Posterior cingulate gyrus (tissue), 11 donors: ENCODE measurements at places on chromosomes 3 and 15.

GRCh38 chr3:122245513-122246174 lies 62.2 kb downstream of the CASR start:
- no peak for DNase-seq

GRCh38 chr3:101131767-101132166 lies 138.5 kb upstream of the ABI3BP start:
- no peak for DNase-seq

- no peak for DNase-seq
Measured at GRCh38 chr15:58233341-58233740, 95.2 kb downstream of the AQP9 start.

DNA sequence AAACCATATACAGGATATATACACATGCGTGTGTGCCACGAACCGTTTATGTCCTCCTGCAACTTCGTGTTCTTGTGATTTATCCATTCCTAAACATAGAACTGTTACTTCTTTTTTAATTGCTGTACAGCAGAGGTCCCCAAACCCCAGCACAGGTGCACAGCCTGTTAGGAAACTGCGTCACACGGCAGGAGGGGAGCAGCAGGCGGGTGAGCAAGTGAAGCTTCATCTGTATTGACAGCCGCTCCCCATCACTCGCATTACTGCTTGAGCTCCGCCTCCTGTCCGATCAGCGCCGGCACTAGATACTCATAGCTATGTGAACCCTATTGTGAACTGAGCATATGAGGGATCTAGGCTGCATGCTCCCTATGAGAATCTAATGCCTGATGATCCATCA lies 34.9 kb upstream of the NRROS start:
- no peak for DNase-seq

DNA sequence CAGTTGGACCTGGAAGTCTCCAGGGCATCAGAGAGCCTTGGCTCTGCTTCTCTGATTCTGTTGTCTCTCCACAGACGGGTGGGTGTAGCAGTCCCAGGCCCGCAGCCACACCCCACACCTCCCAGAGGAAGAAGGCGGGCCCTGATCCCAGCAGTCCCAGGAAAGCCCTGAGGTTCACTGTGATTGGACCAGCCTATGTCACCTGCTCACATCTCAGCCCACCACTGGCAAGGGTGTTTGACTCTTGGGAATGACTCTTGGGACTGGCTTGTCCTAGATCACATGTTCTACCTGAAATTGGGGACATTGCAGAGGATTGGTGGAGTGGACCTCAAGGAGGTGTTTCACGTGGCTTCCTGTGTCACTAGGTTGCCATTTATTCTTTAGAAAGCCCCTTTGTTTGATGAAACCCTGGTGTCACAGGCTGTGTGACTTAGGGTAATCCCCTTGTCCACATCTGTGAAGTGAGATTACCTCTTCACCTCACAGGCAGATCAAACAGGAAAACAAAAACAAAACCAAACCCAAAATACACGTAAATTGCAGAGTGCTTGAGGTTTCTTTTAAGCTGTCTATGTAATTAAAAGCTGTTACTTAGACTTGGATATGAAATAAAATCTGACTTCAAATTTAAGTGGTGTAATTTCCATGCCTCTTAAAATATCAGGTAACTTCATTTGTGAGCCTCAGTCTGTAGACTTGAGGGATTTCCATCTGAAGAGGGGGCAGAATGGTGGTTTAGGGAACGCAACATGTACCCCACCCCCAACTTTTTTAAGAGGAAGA lies 26.7 kb downstream of the FLNB start:
- DNase-seq: no peak

DNA sequence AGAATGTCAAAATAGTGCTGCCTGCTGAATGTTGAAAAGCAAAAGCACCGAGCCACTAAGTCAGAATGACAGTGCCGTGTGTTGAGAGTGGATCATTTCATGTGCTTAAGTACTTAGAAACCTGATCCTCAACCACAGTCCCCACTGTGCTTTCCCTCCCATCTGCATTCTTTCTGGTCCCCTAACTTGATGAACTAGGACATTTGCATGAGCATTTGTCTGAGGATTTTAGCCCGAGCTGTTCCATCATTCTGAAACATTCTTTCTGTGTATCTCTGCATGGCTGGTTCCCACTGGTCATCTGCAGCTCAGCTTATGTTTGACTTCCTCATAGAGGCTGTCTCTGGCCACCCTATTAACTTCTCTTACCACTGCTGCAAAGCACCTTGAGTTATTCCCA lies 42.0 kb downstream of the SST start:
- DNase-seq: no peak

DNA sequence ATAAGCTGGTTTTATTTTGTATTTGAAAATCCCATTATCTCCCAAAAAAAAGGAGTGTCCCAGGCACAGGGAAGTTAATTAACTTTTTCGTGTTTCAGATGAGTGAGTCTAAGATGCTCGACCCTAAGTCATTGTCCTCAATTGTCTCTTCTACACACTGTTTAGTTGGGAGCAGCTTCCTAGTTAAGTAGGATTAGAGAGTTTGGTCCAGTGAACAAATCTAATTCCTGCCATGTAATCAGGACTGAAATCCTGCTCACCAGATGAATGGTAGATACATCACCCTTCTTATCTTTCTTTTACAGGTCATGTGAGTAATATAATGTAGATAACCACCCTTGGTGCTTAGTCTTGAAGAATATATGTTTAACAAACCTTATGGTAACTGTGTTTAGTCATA lies 228.9 kb upstream of the MANF start:
- DNase-seq: no peak

- no peak for DNase-seq
Measured at GRCh38 chr3:127940116-127940515, 25.1 kb downstream of the KBTBD12 start.

DNA sequence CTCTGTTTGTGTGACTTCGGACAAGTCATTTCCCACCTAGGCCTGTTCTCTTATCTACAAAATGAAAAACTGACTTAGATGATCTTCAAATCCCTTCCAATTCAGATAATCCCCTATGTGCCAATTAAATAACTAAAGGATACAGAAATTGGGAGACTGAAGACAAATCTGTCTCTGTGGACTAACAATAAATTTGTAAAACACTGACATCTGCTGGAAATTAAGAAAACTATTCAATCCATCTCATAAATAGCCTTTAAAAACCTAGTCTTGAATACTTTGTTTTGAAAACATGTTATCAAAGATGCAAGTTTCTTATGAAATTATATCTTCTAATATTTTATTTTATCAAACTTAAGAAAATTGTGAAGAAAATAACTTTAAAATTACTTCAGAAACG lies 38.3 kb downstream of the MTHFS start:
- no peak for DNase-seq

DNA sequence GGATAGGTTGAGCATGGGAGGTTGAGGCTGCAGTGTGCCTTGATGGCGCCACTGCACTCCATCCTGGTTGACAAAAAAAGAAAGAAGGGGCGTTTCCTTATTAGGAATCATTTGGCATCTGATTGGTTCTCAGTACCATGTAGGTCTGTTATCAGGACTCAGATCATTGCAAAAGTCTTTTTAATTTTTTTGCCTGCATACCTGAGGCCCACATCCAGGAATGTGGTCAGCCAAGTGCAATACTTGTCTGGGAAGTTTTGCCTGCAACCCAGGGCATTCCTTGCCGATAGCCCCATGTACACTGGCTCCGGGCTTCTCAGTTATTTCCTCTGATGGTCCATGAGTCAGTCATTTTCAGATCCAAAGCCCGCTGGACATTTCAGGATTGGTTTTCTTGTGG lies 50.1 kb upstream of the CRTC3 start:
- no peak for DNase-seq

- no peak for DNase-seq
Measured at GRCh38 chr3:169362301-169362700, 301.2 kb downstream of the MECOM start.

- DNase-seq: no peak
Measured at GRCh38 chr3:107227091-107227490, 150.1 kb upstream of the CCDC54 start.

GRCh38 chr15:44882499-44882968 lies 74.0 kb upstream of the TERB2 start:
- no peak for DNase-seq

- no peak for DNase-seq
Measured at GRCh38 chr3:143363276-143363675, 243.7 kb downstream of the CHST2 start.

- no peak for DNase-seq
Measured at GRCh38 chr3:53880396-53881345, 1.3 kb downstream of the ACTR8 start.

DNA sequence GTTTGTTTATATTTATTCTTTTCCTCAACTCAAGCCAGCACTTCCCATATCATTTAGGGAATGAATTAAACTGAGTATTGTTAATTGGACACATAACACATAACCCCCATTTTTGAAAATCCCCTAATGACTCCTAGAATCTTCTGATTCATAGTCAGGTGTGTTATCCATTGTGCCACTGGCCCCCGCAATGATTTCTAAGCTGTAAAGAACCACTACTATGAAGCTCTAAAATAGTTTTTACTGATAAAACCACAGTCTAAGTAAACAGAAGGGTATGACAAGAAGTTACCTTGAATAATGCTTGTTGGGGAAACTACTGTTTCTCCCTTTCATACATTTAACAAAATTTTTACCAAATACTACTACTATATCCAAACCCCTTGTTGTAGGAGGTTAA lies 22.3 kb upstream of the SLC12A8 start:
- no peak for DNase-seq

GRCh38 chr3:178255315-178255714 lies 280.9 kb upstream of the KCNMB2 start:
- DNase-seq: no peak

- no peak for DNase-seq
Measured at GRCh38 chr15:85584872-85585271, 204.5 kb downstream of the AKAP13 start.

DNA sequence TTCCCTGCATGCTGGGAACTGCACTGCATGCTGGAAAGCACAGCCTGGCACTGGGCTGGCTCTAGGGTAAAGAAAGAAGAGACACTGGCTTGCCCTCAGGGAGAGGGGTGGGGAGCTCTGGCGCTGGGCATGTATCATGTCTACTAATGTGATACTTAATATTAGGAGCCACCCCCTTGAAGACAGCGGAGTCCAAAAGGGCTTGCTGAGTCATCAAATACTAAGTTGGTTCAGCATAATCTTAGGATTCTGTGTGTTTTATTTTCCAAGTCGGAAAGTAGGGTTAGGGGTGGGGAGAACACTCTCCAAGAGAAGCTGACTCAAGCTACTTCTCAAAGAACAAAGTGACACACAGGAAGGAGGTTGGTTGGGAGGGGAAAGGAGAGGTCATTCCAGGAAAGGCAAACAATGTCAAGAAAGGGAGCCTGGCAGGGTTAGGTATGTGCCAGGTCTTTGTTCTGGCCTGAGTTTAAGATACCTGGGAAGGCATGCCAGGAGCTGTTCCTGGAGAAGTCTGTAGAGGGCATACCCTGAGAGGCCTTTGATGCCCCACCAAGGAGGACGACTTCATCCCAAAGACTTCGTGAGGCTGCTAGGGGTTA lies 237.8 kb upstream of the NR2E3 start:
- no peak for DNase-seq

DNA sequence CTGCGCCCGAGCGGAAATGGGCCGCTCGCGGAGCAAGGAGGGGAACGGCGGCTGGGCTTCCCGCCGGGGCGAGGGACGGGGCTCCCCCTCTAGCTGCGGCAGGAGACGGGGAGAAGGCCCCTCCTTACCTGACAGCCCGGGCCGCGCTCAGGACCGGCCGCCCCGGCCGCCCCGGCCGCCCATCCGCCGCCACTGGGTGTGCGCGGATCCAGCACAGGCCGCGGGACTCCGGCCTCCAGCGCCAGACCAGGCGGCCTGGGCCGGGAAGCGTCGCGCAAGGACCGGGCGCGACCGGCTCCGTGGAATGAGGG lies 296 bp downstream of the TPRA1 start:
- DNase-seq: no peak

DNA sequence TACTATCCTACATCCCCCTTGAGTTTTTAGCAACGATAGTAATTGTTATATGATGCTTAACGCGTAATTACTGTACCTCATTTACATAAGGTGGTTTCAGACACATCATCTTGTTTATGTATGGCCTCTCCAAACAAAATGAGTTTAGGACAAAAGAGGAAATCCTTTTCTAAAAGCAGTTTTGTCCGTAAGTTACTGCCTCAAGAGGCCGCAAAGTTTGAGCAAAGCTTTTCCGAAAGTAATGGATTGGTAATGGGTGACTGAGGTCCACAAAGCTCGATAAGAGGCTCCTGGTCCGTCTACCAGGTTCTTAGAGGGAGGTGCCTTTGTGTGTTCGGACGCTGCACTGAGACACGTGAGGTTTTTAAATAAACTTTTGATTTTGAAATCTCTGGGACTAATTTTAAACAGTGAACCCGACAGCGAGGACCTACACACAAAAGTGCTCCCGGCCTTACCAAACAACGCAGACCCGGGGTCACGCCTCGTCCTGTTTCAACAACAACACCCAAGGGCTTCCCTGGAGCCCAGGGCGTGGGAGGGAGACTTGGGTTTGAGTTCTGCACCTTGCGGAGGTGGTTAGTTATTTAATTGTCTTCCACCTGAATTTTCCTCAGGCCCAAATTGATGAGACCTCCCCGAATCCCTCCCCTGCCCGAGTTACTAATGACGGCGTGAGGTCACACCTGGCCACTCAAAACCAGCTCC lies 456 bp upstream of the C15orf61 start:
- no peak for DNase-seq

GRCh38 chr3:177196008-177196455 lies 1.2 kb downstream of the TBL1XR1 start:
- no peak for DNase-seq

DNA sequence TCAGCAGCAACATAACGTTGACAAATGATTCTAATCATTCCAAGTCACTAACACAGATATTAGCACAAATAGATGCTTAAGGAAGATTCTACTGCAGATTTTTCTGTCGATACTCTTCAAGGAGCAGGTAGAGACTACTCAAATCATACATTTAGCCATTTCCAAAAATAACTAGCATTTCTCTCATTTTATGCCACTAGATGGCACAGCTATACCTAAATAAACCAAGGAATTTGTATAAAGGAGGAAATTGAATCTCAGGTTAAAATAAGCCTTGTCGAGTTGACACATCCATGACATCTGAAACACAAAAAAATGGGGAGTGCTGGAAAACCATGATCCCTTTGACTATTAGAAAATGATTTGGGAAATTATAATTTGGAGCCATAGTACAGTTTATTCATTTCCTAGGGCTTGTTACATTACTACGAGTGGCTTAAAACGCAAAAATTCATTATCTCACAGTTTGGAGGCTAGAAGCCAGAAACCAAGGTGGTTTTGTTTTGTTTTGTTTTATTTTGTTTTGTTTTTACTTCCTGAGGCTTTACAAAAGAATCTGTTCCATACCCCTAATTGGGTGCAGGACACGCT lies 59.5 kb upstream of the STRIT1 start:
- DNase-seq: no peak
